ENCODE measurements at places on chromosomes 2 and 18.

DNA sequence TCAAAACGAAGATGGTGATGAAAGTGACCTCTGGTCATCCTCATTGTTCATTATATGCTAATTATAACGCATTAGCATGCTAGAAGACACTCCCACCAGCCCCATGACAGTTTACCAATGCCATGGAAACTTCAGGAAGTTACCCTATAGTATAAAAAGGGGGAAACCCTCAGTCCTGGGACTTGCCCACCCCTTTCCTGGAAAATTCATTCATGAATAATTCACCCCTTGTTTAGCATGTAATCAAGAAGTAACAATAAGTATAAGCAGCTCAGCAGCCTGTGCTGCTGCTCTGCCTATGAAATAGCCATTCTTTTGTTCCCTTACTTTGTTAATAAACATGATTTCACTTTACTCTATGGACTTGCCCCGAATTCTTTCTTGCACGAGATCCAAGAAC, 70.5 kb upstream of the CHAC2 start:
- no peak for DNase-seq

GRCh38 chr18:46253498-46253897, 149.3 kb downstream of the HAUS1 start:
- DNase-seq: no peak

- DNase-seq: no peak
These were observed 96.8 kb downstream of the TAF4B start for GRCh38 chr18:26322890-26323653.

DNA sequence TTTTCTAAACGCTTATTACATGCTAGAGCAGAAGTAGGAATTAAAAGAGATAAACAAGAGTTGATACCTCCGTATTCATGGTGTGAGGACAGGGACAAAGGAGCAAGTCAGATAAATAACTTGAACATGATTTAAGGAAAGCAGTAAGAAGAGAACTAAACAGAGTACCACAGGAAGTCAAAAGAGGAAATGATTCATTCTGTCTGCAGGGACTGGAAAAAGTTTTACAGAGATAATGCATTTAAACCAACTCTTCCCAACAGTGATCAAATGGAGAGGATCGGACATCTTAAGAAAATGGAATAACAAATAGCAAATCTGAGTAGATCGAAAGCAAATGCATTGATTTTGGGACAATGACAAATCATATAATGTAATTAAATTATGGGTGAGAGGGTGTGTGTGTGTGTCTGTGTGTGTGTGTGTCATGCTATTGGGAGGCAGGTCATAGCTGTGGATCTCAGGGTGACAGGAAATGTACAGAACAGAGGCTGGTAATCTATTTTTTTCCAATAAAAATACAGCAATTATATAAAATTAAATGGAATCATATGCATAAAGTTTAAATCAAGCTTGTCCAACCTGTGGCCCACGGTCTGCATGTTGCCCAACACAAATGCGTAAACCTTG, 113.4 kb downstream of the MC4R start:
- DNase-seq: no peak

GRCh38 chr2:234164493-234165413, 114.3 kb downstream of the SPP2 start:
- no peak for DNase-seq

- no peak for DNase-seq
These were observed 328.9 kb upstream of the CHAC2 start for GRCh38 chr2:53438692-53439091.

- DNase-seq: no peak
These were observed 3.5 kb downstream of the SNRNP200 start for GRCh38 chr2:96301865-96302264.

- no peak for DNase-seq
These were observed 156.8 kb downstream of the GPD2 start for GRCh38 chr2:156592809-156593593.

- no peak for DNase-seq
These were observed 66.6 kb downstream of the IL1R2 start for GRCh38 chr2:102058293-102058833.

DNA sequence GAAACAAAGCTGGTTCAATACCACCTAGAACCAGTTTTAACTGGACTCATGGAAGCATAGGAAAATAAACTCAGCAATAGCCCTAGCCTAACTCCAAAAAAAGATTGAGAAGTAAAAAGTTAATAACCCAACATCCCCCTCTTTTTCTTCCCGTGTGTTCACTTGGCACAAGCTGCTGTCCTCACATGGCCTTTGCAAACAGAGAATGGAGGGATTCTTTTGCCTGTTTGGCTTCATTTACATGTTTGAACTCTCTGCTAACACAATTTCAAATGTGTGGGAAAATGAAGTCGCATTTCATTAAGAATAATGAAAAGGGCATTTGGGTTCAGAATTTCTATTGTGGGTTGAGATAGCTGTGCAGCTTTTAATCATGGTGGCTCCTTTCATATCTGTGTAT, 589.2 kb upstream of the LRRTM1 start:
- DNase-seq: no peak

DNA sequence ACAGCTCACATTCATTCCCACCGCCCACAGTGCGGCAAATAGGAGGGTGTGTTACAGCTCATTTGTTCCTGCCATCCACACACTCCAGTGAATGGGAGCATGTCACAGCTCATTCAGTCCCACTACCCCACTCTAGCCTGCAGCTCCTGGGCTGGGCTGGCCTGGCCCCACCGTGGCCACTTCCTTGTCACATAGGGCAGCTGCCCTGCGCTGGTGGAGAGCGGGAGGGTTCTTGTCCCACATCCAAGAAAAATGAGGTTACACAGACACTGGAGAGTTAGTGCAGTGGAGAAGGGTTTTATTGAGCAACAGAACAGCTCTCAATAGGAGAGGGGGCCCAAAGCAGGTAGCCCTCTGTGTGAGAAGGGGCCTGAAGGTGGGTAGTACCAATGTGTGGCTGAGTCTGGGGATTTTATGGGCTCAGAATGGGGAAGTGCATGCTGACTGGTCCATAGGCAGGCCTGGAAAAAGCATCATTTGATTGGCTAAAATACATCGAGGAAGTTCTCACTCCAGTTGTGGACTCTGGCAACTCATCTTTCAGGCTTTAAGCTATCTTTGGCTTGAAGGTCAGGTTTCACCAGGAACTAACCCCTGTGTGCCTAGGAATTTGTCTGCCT, 249.7 kb downstream of the ETAA1 start:
- no peak for DNase-seq

DNA sequence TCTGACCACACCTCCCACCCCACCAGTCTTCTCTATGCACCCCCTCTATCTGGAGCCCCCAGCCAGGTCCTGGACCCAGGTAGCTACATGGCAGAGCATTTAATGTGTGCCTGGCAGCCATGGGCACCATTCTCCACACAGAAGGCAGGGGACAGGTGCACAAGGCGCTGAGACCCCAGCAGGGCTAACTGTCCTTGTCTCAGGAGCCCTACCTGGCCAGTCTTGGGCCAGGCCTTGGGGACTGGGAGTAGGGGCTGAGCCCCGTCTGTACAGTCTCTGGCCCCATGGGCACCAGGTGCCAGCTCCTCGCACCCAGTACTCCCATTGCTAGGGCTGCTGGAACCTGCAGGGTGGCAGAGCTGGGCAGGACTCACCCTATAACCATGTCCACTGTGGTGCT, 2.9 kb downstream of the GNLY start:
- DNase-seq: no peak

DNA sequence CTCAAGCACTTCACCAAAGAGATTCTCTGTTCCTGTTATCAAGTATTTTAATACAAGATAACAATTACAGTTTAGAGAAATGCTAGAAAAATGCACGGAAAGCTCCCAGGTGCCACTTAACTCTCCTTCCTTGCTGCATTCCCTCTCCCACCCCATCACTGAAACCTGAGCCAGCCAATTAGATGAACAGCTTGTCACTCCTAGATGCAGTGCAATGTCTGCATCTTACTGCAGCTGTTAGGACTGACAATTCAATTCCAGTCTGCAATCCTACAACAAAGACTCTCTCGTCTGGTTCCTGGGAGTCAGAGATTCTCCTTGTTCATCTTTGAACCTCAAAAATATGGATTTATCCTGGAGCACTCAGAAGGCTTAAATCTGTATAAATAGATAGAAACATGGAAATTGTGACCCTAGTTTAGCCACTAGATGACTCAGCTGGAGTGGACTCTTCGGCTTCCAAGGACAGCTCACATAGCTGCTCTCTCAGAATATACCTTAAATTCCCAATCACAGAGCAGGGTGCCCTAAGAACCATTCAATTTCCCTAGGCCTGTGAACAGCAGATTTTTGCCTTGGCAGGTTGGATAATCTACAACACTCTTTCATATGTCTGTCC, 311.1 kb downstream of the NRXN1 start:
- DNase-seq: no peak

DNA sequence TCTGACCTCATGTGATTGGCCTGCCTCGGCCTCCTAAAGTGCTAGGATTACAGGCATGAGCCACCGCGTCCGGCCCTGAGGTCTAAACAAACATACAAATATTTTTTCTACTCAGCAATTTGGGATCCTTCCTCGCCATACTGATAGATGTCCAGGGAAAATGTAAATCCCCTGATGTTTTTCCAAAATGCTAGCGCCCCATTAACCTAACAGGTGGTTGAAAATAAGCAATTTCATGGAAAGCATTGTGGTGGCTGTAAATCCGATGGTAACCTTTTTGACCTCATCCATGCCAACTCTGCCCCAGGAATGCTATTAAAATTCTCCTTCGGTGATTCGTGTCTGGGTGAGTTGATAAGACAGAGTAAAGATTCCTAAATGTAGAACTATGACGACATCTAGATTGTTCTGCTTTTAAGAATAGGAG, 19.3 kb downstream of the GEMIN6 start:
- no peak for DNase-seq

DNA sequence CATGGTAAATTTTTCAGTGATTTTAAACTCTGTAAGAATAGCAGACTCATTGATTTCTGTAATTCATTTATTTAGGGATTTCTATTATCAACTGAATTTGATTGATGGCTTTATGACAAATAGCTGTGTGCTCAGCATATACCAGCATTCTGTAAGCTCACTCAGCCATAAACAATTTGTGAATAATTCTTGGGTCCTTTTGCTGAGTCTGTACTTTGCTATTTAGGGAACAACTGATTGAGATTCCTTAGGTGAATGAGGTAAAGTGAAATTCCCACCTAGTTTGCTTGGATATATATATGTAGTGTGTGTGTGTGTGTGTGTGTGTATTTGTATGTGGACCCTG, 76.7 kb upstream of the CAVIN2 start:
- DNase-seq: no peak

Measured in cortex of kidney (tissue), 1 donor.